ENCODE measurements at places on chromosomes 7 and 10. TPM values are rescaled to one million over a fixed set of nuclear protein-coding genes. Genes with fewer than 3 reads are reported as not detected.

OR13A1 gene
- total RNA-seq, result not detected

WDFY4 gene
- total RNA-seq, result 3.8 TPM

ZNF467 gene
- 4.1 TPM for total RNA-seq

TSPAN12 gene
- 16.8 TPM for total RNA-seq

TMEM236 gene
- total RNA-seq, result 0.44 TPM

CADPS2 gene
- 36.7 TPM for total RNA-seq

LBX1 gene
- total RNA-seq, result 1.9 TPM

PRLHR gene
- total RNA-seq, result 0.22 TPM

PHKG1 gene
- total RNA-seq, result 7.9 TPM

ZNF248 gene
- total RNA-seq, result 40.1 TPM

PON1 gene
- 0.59 TPM for total RNA-seq

ANKRD30A gene
- total RNA-seq, result not detected

ZNHIT1 gene
- total RNA-seq, result 95.5 TPM

GOT1 gene
- total RNA-seq, result 67.7 TPM

FAM241B gene
- total RNA-seq, result 9.8 TPM

CTBP2 gene
- 79.6 TPM for total RNA-seq

BTBD16 gene
- total RNA-seq, result 0.59 TPM

PNLIPRP2 gene
- total RNA-seq, result 0.22 TPM

All from spinal cord (tissue), 10 donors.